ENCODE measurements at places on chromosomes 5 and 9. TPM values are rescaled to one million over a fixed set of nuclear protein-coding genes. Genes with fewer than 3 reads are reported as not detected.

- no peak overlapping the region for H3K27ac ChIP-seq
- no peak overlapping the region for H3K4me3 ChIP-seq
- H3K4me1 ChIP-seq, result no peaks in the 10 kb centered on the region
- no peak for DNase-seq
These were observed 73.4 kb downstream of the FBN2 start for GRCh38 chr5:128464596-128464995.

DNA sequence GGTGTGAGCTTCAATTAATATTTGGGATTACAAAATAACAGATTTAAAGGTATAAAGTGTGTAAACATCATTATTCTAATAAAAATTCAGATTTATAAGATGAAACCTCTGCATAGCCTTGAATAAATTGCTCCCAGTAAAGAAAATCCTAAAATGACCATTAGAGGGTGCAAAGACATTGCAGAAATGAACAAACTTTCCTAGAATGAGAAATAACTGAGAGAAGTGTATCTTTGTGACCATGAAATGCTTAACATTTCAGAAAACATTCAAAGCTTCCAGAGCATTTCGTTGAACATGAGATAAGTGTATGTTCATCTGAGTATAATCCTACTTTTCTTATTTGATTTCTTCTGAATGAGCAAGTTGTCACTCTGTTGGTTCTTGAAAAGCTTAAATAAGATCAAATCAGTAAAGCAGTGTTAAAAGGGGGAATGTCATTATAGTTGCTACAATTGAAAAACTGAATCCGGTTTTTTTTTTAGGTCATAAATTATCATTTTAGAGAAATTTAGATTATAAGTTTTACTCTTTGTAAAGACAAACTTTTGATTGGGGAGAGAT lies 24.7 kb upstream of the NUDT12 start:
- no peaks in the 10 kb centered on the region for H3K4me1 ChIP-seq
- H3K27ac ChIP-seq, result no peak overlapping the region
- no peaks in the 10 kb centered on the region for H3K36me3 ChIP-seq
- DNase-seq, result no peak
- H3K27me3 ChIP-seq, result no peaks in the 10 kb centered on the region
- H3K4me3 ChIP-seq, result no peak overlapping the region

The SLC24A2 gene
- total RNA-seq, result not detected

GRCh38 chr5:142366007-142366406 lies 41.2 kb upstream of the SPRY4 start:
- H3K4me1 ChIP-seq, result peaks cover 19% of the 10 kb centered on the region
- H3K27ac ChIP-seq, result peak overlapping the region; percentile 50
- H3K27me3 ChIP-seq, result no peaks in the 10 kb centered on the region

GRCh38 chr9:17462869-17463464 lies 115.9 kb upstream of the SH3GL2 start:
- no peak overlapping the region for H3K27ac ChIP-seq
- DNase-seq, result no peak
- no peaks in the 10 kb centered on the region for H3K4me1 ChIP-seq
- H3K36me3 ChIP-seq, result no peaks in the 10 kb centered on the region
- no peaks in the 10 kb centered on the region for H3K27me3 ChIP-seq
- H3K4me3 ChIP-seq, result no peak overlapping the region

DNA sequence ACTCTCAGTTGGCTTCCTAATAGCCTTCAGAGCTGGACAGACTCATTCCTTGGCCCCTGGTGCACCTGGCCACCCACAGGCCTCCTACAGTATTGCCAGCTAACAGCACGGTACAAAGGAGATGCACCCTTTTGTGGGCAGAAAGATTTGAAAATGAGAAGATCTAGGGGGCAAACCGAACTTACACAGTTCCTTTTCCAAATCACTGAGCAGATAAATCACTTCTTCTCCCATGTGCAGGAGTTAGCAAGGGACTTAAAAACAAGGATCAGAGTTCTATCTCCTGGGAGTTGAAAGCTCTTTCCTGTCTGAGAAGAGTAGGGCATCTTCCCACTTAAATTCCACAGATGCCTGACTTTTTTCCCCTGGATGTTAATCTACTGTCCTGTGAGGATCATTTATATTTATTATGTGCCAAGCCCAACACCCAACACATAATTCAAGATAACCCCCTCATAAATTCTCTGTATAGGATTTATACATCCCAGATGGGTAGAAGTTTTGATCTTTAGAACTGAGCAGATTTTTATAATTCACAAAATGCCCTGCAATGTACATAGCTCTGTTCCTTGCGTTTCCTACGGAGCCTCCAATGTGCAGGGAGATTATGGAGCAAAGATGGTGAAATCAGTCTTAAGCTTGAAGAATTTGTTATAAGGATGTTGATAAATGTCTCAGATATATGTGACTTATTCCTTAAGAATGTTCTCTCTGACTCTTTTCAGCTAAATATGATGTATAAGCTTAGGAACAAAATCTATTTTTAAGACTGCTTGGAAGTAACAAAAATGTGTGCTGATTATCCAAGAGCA lies 207.2 kb upstream of the DAPK1 start:
- peaks cover 35% of the 10 kb centered on the region for H3K27me3 ChIP-seq
- H3K4me3 ChIP-seq, result no peak overlapping the region
- no peak for DNase-seq
- H3K27ac ChIP-seq, result no peak overlapping the region

GRCh38 chr5:180328296-180329137 lies 24.6 kb downstream of the GFPT2 start:
- H3K36me3 ChIP-seq, result no peaks in the 10 kb centered on the region
- H3K4me1 ChIP-seq, result no peaks in the 10 kb centered on the region
- no peak overlapping the region for H3K4me3 ChIP-seq
- H3K27me3 ChIP-seq, result peaks cover 10% of the 10 kb centered on the region
- H3K27ac ChIP-seq, result no peak overlapping the region
- DNase-seq, result peak; percentile 87

The PRR7 gene
- 0.83 TPM for total RNA-seq

The PRLR gene
- not detected for total RNA-seq

The CTNNA1 gene
- 65.8 TPM for total RNA-seq

GRCh38 chr9:33459115-33459514 lies 11.7 kb upstream of the AQP3 start:
- no peak overlapping the region for H3K4me3 ChIP-seq
- no peak overlapping the region for H3K27ac ChIP-seq
- H3K36me3 ChIP-seq, result peaks cover 4% of the 10 kb centered on the region
- peaks cover 3% of the 10 kb centered on the region for H3K4me1 ChIP-seq

GRCh38 chr9:92292338-92293074 lies 991 bp downstream of the IARS1 start:
- peaks cover 21% of the 10 kb centered on the region for H3K36me3 ChIP-seq
- peak overlapping the region; percentile 100 for H3K27ac ChIP-seq
- H3K4me3 ChIP-seq, result peak overlapping the region; percentile 90
- H3K4me1 ChIP-seq, result peaks cover 54% of the 10 kb centered on the region
- H3K27me3 ChIP-seq, result no peaks in the 10 kb centered on the region

- H3K4me3 ChIP-seq, result no peak overlapping the region
- no peaks in the 10 kb centered on the region for H3K36me3 ChIP-seq
- no peak for DNase-seq
- H3K27ac ChIP-seq, result no peak overlapping the region
These were observed 127.7 kb upstream of the PIK3R1 start for GRCh38 chr5:68087866-68088265.

DNA sequence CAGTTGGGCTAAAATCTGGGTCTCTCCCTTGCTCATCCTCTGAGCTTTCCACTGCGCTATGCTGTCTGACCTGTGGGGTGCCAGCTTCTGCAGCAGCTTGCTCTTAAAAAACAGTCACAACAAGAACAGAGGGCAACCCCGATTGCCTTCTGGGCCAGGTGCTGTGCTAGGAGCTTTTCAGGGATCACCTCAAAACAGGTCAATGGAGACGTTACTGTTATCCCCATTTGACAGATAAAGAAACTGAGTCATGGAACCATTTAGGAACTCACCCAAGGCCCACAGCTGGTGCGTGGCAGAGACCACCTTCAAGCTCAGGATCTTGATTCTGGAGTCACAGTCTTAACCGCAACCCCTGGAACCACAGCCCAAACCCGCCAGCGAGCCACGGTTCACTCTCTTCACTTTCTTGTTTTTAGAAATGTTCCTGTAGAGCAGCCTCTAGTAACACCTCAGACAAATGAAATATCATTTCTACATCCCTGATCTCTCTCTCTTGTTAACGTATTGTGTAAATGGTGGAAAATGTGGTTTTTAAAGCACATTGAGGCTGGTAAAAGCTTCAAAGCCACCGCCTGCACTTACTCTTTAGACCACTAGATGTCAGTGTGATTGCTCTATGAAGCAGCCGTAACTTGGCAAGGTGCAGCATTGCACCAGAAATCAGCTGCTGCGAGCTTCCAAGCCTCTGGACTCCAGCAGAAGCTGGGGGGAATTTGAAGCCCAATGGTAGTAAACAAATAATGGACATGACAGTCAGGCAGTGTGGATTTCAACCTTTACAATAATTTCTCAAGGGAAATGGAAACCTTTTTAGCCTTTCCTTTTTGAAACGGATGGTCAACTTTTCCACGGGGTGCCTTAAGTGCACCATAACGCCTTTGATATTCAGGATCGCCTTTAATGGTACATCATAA lies 1.7 kb downstream of the FYB1 start:
- DNase-seq, result peak; percentile 84
- no peaks in the 10 kb centered on the region for H3K36me3 ChIP-seq
- H3K4me3 ChIP-seq, result peak overlapping the region; percentile 62
- H3K4me1 ChIP-seq, result peaks cover 67% of the 10 kb centered on the region

DNA sequence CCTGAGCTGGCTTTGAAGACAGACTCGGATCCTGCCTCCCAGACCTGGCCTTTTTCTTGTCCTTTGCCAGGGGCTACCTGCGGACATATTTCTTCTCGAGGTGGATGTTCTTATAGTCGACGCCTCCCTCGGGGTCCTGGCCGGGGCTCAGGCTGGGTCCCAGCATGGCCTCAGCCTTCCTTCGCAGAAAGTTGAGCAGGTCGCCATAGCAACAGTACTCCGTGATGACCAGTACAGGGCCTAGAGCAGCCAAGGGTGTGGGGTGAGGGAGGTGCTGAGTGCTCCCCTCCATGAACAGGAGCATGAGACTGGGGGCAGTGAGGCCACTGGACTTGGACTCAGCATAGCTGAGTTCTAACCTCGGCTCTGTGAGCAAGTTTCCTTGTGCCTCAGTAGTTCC lies 26.7 kb downstream of the CSF1R start:
- no peak overlapping the region for H3K4me3 ChIP-seq
- no peak overlapping the region for H3K27ac ChIP-seq
- DNase-seq, result no peak
- H3K36me3 ChIP-seq, result no peaks in the 10 kb centered on the region
- peaks cover 5% of the 10 kb centered on the region for H3K4me1 ChIP-seq
- H3K27me3 ChIP-seq, result peaks cover 15% of the 10 kb centered on the region

GRCh38 chr9:93654351-93654961 lies 78.1 kb downstream of the PHF2 start:
- no peak overlapping the region for H3K27ac ChIP-seq
- no peaks in the 10 kb centered on the region for H3K27me3 ChIP-seq
- H3K36me3 ChIP-seq, result no peaks in the 10 kb centered on the region
- DNase-seq, result peak; percentile 46
- H3K4me3 ChIP-seq, result no peak overlapping the region

The WWC1 gene
- not detected for total RNA-seq

GRCh38 chr9:120932086-120932823 lies 5.7 kb upstream of the TRAF1 start:
- peak overlapping the region; percentile 97 for H3K27ac ChIP-seq
- no peak for DNase-seq
- H3K36me3 ChIP-seq, result no peaks in the 10 kb centered on the region
- H3K27me3 ChIP-seq, result no peaks in the 10 kb centered on the region

GRCh38 chr5:9118852-9119251 lies 427.0 kb downstream of the SEMA5A start:
- no peak for DNase-seq
- H3K27me3 ChIP-seq, result no peaks in the 10 kb centered on the region
- no peaks in the 10 kb centered on the region for H3K4me1 ChIP-seq
- no peak overlapping the region for H3K27ac ChIP-seq
- no peak overlapping the region for H3K4me3 ChIP-seq
- H3K36me3 ChIP-seq, result no peaks in the 10 kb centered on the region

GRCh38 chr5:101364469-101364868 lies 461.4 kb upstream of the ST8SIA4 start:
- no peaks in the 10 kb centered on the region for H3K36me3 ChIP-seq
- H3K4me3 ChIP-seq, result no peak overlapping the region
- DNase-seq, result no peak
- H3K27me3 ChIP-seq, result no peaks in the 10 kb centered on the region
- no peaks in the 10 kb centered on the region for H3K4me1 ChIP-seq

DNA sequence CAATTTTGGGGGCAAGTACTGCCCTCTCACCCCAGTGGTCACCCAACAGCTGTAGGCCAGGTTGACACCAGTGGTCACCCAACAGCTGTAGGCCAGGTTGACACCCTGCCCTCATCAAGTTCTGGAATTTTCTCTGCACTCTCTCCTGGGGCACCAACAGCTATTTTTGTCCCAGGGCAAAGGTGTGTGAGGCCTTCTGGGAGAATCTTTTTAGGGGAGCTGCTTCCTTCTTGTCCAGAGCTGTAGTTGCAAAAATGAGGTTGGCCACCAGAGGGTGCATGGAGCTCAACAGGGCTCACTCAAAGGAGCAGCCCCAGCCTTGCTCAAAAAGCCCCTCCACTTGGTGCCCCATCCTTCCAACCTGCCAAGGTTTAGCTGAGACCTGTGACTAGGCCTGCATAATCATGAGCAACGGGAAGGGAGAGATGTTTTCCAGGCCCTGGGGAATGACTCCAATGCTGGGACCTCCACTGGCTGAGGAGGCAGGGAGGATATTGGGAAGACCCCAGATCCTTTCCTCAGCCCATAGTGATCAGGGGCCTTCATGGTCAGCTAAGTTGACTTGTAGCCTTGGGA lies 10.6 kb upstream of the P4HA2 start:
- peaks cover 3% of the 10 kb centered on the region for H3K27me3 ChIP-seq
- no peaks in the 10 kb centered on the region for H3K36me3 ChIP-seq
- H3K4me3 ChIP-seq, result no peak overlapping the region
- no peak overlapping the region for H3K27ac ChIP-seq

DNA sequence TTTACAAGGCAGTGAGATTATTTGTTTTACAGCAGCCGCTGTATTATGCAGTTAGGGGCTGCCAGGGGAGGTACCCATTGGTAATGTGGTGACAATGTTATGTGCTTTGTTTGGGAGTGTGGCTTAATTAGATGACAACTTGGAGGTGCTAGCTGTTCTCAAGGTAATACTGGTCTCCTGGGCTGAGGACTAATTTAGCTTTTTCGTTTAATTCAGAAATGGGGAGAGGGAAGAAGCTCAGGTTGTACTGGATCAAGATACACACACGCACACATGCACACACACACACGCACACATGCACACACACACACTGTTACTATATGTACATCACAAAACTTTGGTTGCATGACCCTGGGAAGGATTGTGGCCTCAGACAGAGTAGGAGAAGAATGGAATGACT lies 37.9 kb downstream of the CFAP77 start:
- DNase-seq, result no peak
- H3K27me3 ChIP-seq, result peaks cover 41% of the 10 kb centered on the region
- peak overlapping the region; percentile 3 for H3K27ac ChIP-seq
- H3K4me1 ChIP-seq, result peaks cover 24% of the 10 kb centered on the region
- H3K36me3 ChIP-seq, result no peaks in the 10 kb centered on the region
- no peak overlapping the region for H3K4me3 ChIP-seq

GRCh38 chr9:83628540-83628939 lies 5.6 kb downstream of the IDNK start:
- H3K36me3 ChIP-seq, result no peaks in the 10 kb centered on the region
- H3K27ac ChIP-seq, result no peak overlapping the region
- no peak for DNase-seq
- no peaks in the 10 kb centered on the region for H3K27me3 ChIP-seq

The OLFML2A gene
- not detected for total RNA-seq

GRCh38 chr9:33116860-33117259 lies 40.4 kb upstream of the SMU1 start:
- peaks cover 13% of the 10 kb centered on the region for H3K36me3 ChIP-seq
- no peaks in the 10 kb centered on the region for H3K27me3 ChIP-seq
- no peak overlapping the region for H3K4me3 ChIP-seq
